ENCODE measurements at places on chromosomes 16 and 17. TPM values are rescaled to one million over a fixed set of nuclear protein-coding genes. Genes with fewer than 3 reads are reported as not detected.

DNA sequence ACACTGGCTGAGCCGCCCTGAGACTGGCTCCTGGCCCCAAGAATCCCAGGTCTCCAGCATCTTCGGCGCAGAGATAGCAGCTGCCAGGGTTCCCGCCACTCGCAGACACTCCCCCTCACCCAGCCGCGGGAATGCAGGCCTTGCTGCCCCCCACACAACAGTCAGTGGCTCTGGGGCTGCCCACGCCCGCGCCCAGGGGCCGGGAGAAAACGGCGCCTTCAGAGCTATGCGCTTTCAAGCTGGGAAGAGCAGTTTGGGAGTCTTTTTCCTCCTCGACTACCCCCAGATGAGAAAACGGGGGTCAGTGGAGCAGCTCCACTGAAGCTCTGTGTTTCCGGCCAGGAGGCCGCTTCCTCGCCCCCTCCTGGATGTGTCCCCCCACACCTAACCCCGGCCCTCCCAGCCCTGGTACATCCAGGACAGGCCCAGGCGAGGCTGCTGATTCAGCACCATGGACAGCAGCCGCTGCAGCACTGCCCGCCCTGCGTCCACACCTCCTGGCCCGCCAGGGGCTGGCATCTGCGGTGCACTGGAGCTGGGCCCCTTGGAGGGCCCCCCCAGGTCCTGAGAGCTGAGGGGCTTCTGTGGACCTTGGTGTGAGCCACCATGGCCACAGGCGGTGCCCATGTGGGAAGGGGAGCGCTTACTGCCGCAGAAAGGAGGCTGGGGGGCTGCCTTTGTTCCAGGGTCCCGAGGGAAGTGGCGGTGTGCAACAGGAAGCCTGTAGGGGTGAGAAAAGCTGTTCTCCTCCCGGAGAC lies 35.7 kb downstream of the CACNA1H start:
- DNase-seq = no peak

GRCh38 chr16:53131363-53132071 lies 76.7 kb downstream of the CHD9 start:
- DNase-seq = peak; percentile 53

DNA sequence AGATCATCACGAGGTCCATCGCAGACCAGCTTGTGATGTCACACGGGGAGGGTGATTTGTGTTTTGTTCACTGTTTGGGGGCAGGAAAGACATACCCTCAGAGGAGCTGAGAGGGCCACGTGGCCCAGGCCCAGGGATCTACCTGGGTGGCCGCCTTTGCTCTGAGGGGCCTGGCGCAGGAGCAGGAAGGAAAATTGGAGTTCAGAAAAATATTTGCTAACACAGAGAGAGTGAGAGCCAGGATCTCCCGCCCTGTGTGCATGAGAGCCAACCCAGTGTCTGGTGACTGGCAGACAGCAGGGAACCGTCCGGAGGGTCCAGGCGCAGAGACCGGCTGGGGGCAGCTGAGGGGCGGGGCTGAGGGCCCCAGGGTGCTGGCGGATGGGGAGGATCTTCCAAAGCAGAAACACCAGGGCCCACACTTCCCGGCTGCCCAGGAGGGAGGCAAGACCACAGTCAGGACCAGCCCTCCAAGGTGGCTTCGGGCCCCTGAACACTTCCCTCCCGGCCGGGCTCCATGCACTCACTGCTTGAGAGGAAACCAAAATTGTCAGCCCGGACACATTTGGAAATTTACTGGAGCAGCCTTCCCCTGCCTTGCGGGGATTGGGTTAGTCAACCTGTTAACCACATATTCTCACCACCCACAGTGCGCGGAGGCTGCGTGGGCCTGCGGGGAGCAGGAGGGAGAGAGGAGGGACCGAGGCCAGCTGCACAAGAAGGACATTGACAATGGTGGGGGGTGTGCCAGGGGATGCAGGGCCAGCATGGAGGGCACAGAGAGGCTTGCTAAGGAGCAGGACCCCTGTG lies 52.6 kb downstream of the RBFOX3 start:
- no peak for DNase-seq

- DNase-seq = no peak
Observed at GRCh38 chr17:652314-652713, 62.3 kb downstream of the VPS53 start.

DNA sequence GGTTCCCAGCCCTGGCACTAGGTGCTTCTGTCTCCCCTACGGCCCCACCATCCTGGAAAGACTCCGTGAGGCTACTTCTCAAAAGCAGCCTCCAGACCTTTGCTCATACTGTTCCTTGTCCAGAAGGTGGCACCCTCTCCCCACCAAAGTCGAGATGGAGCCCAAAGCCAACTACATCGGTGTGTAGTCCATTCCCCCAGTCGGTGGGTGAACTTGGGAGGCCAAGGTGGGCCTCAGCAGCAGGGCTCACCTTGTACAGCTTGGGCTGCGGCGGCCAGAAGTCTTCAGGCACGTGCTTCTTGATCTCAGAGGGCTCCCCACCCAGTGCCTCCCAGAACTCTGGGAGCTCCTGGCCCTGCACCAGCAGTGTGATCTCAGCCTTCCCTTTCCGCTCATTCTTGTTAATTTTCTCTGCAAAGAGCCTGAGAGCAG lies 10.2 kb downstream of the FLII start:
- peak; percentile 72 for DNase-seq

DNA sequence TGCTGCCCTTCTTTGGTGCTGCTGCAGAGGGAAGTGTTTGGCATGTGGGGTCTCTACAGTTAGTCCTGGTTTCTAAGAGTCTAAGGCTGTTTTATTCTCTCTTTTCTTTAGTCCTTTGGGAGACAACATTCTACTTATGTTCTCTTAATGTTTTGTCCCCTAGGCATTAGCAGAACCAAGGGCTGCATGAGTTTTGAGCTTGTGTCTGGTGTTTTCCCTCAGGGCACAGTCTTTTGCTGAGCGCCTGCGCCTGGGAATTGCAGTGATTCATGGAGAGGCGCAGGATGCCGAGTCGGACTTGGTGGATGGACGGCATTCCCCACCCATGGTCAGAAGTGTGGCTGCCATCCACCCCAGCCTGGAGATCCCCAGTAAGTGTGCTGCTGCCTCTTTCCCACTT lies 41.1 kb upstream of the SLC5A10 start:
- no peak for DNase-seq

GRCh38 chr16:51151435-51151960 lies 428 bp upstream of the SALL1 start:
- DNase-seq = peak; percentile 55

GRCh38 chr17:43879723-43880419 lies 27.5 kb downstream of the MPP2 start:
- DNase-seq = no peak

DNA sequence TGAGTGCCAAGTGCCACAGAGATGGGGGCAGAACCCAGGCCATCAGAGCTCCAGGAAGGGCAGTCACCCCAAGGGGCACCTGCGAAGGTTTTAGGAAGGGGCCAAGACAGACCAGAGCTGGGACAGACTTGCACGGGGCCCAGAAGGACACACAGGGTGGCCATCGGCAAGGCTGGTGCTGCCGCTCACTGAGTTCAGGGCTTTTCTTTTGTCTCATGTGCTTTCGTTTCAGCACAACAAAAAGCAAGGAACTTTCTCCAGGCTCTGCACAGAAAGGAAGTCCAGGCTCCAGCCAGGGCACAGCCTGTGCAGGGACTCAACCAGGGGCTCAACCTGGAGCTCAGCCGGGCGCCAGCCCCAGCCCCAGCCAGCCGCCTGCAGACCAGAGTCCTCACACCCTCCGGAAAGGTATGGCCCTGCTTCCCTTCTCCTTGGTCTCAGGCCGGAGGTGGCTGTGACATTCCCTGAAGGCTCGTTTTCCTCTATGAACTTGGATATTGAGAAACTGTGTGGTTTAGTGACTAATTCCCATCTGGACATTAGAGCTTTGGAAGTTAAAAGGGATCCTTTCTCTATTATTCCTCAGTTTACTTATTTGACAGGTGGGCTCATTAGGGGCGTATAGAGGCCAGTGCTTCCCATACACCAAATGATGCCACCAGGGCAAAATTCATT lies 37.9 kb downstream of the ELAC2 start:
- DNase-seq = no peak

DNA sequence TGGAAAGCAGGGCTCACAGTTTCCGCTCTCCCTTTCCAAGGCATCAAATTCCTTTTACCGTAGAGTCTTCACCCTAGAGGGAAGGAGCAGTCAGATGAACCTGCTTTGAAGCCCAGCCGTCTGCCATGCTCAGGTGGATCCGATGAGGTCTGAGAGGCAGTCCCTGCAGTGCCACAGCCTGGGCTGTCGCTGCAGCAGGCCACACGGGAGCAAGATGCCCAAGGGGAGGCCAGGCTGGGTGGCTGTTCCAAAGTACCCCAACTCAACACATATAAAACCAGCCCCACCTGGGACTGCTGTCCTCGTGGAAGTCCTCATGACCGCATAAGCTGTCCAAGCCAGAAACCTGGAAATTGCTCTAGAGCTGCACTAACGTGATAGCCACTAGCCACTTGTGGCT lies 4.9 kb upstream of the LIMD2 start:
- DNase-seq = no peak

- no peak for DNase-seq
Observed at GRCh38 chr16:88977812-88978607, 1.0 kb upstream of the CBFA2T3 start.

- DNase-seq = no peak
Observed at GRCh38 chr16:88842308-88842756, 14.4 kb downstream of the GALNS start.

DNA sequence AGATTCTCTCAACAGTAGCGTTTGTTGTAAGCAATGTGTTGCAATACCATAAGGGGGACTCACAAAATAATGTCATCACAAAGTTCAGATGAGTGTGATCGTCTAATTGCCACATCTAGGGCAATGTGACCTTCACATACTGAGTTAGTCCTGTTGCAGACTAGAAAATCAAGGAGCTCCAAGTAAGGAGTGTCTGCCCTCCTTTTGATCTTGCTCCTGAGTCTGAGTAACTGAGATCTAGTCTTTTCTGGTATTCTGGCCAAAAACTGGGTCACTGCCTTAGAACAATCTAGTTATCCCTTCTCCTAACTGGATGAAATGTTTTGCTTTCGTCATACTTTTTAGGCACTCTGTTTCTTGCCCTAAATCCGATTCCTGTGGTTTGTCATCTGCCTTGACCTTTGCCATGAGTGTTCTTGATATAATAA lies 712.1 kb downstream of the CDH11 start:
- DNase-seq = no peak

The TMEM92 gene
- 2.6 TPM for total RNA-seq

The KRTAP2-1 gene
- not detected for total RNA-seq

Data from mucosa of descending colon (tissue), 3 donors.